ENCODE measurements at places on chromosomes 2 and 18.

DNA sequence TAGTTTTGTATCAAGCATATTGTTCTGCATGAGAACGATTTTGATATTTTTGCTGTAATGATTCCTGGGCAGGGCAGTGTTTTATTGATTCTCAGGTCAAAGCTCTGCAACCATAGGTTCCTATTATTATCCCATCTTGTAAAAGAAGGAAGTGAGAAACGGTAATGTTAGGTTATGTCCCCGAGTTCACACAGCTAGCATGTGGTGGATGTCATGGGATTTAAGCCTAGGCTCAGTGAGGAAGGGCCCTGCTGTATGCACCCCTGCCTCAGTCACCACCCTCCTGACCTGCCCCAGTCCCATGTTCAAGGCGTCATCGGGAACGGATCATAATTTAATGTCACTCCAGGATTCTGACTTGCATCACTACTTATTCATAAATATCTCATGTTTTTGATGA lies 10.7 kb downstream of the ACP1 start:
- DNase-seq, result no peak

DNA sequence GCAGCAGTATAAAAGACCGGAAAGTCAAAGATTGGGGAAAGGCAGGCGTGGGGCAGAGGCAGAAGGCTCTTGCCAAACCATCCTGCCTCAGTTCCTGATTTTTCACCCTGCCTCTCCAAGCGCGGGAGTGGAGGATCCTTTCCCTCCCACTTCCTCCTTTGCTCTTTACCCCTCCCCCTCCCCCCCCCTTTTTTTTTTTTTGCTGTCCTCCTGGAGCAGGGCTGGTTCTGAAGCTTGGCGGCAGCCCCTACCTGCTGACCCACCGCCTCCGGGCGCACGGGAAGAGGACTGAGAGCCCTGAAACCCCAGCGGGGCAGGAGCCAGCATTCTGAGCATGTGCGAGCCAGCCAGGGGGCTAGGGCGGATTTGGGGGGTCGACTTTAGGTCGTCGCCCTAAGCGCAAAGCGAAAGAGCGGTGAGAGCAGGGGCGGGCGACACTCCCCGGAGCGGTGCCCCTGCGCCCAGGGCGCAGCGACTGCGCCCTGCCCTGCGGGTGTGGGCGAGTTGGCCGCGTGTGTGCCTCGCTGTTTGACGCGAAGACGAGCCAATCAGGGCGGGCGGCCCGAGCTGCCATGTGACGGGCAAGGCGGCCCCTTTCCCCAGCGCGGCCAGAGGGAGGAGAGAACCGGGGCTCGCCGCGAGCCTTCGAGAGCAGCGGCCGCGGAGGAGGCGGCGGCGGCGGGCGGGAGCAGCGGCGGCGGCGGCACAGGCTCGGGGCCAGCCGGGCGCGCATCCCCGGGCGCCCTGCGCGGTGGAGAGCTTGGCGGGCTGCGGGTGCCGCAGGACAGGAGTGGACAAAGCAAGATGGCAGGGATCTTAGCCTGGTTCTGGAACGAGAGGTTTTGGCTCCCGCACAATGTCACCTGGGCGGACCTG lies at the start of gene CERS6:
Gene CERS6, plus strand, starts transcription at position 628 of the 876 bp plus-strand sequence. Its CDS starts 177 bp downstream, at position 805.
- peak; percentile 94 for DNase-seq

GRCh38 chr18:47983946-47984345 lies 53.5 kb upstream of the SMAD2 start:
- DNase-seq, result no peak

- DNase-seq, result no peak
Measured at GRCh38 chr2:215573496-215573895, 137.6 kb upstream of the FN1 start.

- DNase-seq, result no peak
Measured at GRCh38 chr2:197946562-197946961, 142.2 kb downstream of the PLCL1 start.

DNA sequence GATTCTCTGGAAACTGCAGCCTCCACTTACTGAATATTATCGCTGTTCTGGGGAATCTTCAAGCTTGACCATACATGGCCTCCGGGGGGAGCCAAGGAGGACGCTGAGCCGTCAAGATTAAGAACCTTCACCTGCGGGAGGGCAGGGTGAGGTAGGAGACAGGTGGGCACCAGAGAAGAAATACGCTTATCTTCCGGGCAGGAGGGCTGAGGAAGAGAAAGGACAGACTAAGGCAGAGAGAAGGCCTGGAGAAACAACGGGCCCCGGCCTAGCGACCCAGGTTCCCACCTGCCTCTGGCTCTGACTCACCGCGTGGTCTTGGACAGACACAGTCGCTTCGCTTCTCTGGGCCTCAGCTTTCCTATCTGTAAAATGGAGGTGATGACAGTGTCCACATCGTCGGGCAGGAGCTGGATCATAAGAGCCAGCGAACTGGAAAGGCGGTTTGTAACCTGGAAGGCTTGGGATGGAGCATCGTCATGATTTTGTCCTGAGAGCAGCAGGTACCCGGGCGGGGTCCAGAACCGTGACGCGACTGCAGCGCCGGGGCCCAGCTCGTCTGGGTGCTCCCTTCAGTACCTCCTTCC lies 659 bp downstream of the ZNF142 start:
- DNase-seq, result no peak

Data from stromal cell of bone marrow (primary cell).